BJ (cell line): ENCODE measurements at places on chromosomes 7 and 10.

GRCh38 chr10:29022513-29022912 lies 266.4 kb upstream of the LYZL1 start:
- DNase-seq, result no peak

DNA sequence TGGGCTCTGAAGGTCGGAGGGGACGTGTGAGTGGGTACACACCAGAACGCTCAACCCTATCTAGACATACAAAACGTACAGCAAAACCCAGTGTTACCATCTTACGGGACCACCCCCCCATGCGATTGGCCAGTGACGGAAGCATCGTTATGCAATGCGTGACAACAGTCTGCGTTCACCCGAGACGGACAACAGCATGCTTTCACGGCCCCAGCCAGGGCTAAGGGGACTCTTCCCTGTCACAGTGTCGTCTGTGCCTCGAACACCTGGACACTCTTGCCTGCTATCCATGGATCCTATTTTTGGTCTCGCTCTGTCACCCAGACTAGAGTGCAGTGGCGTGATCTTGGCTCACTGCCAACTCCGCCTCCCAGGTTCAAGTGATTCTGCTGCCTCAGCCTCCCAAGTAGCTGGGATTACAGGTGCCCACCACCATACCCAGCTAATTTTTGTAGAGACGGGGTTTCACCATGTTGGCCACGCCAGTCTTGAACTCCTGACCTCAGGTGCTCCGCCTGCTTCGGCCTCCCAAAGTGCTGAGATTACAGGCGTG lies 23.3 kb downstream of the DPYSL4 start:
- DNase-seq, result no peak

GRCh38 chr7:82410461-82410860 lies 33.1 kb downstream of the CACNA2D1 start:
- DNase-seq, result no peak

GRCh38 chr7:29989257-29989995 lies at the start of gene SCRN1:
Gene SCRN1, minus strand, starts transcription at chr7:29989801. Its CDS starts 20,734 bp downstream, at chr7:29969067.
- DNase-seq, result no peak

DNA sequence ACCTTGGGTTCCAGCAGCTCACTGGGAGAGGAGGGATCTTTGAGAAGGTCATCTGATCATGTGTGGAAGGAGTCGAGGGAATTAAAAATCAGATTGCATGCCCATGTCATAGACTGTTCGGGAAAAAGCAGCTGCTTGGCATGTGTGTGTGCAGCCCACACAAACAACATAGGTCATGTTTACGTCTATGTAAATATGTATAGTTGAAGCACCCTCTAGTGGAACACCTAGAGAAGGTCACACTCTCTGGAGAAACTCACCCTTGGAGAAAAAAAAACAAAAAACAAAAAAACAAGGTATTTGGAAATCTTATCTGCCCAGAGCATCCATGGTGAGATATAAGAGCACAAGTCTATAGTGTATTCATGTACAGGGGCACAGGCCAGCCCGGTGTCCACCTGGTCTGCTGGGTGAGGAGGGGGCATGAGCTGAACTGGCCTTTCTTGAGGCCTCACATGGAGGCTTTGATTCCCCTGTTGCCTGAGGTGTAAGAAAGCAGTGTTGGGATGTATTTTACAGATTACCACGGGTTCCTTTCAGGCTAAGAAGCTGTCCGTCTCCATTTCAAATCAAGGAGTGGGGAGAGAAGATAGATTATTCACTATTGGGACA lies 98.0 kb downstream of the NPY start:
- DNase-seq, result no peak

DNA sequence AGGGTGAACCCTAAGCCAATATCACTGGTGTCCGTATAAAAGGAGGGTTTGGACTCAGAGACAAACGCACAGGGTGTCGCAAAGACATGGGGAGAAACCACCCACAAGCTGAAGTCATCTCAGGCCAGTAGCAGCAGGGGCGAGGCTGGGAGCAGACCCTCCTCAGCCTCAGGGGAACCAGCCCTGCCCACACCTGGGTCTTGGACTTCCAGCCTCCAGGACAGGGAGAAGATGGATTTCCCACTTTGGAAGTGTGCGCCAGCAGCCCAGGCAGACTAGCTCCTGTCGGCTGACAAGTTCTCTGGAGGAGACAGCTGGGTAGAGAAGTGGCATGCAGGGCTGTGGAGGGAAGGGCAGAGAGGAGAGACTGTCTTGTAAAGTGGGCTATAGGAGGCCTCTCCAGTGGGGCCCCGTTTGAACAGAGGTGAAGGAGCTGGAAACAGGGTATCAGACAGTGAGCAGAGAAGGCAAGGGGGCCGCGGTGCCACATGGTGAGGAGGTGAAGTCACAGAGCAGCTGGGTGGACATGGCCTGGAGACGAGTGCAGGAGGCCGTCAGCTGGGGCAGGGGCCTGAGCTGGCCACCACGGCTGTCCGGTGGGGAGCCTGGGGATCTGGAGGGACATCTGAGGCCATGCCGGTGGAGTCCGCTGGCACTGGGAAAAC lies 475.6 kb downstream of the PTPRN2 start:
- DNase-seq, result no peak

GRCh38 chr7:94059746-94060145 lies 55.6 kb upstream of the BET1 start:
- DNase-seq, result no peak

DNA sequence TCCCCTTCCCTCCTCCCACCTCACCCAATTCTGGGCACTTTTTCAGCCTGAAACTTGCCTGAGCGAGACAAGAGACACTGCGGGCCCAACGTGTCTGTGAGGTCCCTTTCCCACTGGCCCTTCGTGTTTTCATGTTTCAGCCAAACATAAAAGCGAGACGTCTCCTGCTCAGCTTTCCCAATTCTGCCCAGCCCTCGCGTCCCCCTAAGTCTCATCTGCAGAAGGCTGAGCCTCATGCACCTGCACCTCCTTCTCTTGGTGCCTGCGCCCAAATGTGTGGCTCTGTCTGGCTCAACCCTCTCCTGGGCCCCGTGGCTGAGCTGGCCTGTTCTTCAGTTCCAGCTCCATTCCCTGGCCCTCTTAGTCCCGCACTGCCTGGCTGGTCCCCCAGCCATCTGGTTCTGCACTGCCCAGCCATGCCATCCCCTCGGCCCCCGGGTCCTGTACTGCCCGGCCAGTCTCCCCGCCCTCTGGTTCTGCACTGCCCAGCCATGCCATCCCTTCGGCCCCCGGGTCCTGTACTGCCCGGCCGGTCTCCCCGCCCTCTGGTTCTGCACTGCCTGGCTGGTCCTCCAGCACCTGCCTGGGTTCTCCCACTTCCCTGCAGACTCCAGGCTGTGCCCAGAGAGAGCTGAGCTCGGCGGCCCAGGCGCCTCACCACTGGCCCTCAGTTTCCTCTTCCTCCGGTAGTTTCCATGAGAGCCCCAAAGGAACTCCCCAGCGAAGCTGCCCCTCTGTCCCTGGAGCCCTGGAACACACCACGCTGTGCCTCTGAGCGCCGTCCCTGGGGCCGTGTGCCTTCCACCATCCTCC lies 224.1 kb downstream of the DNAJB6 start:
- DNase-seq, result no peak

DNA sequence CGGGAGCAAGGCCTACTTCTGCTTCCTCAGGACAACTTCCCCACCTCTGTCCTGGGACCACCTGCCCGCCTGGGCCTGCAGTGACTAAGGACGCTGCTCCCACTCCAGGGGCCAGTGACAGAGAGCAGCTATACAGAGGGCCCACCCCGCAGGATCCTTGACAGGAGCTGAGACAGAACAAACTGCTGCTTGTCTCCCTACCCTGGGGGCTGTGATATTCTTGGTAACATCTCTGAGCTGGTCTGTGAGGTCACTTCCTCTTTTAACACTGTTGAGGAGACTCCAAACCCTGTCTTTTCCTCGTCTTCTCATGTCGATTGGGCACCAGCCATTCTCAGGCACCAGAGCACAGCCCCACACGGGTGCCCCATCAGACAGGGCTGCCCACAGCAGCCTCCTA lies 6.9 kb upstream of the MRPS24 start:
- no peak for DNase-seq

DNA sequence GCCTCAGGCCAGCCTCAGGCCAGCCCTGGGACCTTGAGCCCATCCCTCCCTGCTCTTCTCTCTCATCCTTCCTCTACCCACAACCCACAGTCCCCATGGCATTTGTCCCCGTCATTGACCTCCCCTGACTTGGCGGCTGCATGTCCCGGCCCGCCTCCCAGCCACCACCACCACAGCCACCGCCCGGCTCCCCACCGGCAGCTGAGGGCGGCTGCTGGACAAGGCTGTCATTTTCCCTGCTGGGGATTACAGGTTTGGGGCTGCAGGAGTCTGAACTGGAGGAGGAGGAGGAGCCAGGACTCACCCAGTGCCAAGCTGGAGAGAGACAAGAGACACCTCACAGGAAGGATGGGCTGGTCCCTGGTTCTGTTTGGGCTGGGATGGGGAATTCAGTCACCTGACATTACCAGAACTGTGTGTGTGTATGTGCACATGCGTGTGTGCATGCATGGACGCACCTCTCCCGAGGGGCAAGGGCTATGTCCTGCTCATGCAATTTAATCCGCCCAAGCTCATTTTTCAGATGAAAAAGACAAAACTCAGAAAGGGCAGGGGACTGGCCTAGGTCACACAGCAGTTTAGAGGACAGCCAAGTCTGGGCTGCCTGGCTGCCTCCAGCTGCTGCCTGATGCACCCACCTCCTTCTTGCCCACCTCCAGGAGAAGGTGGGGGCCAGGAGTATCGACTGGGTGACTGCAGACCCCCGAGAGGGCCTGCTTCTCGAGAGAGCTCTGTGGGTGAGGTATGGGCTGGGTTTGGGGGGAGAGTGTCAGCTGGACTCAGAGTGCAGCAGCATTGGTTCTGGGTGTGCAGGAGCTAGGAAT lies 113.1 kb downstream of the ZMIZ1 start:
- DNase-seq, result no peak

DNA sequence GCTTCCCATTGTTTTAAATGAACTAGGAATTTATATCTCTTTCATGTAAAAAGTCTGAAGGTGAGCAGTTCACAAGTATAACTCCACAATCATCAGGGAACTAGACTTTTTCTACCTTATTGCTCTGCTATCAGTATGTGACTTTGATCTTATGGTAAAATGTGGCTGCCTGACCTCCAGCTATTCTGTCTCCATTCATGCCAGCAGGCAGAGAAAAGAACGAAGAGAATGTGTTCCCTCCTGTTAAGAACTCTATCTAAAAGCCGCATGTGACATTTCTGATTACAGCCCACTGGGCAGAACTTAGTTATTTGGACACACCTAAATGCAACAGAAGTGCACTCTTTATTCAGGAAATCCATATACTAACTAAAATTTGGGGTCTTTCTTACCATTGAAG lies 102.8 kb upstream of the MBL2 start:
- no peak for DNase-seq

DNA sequence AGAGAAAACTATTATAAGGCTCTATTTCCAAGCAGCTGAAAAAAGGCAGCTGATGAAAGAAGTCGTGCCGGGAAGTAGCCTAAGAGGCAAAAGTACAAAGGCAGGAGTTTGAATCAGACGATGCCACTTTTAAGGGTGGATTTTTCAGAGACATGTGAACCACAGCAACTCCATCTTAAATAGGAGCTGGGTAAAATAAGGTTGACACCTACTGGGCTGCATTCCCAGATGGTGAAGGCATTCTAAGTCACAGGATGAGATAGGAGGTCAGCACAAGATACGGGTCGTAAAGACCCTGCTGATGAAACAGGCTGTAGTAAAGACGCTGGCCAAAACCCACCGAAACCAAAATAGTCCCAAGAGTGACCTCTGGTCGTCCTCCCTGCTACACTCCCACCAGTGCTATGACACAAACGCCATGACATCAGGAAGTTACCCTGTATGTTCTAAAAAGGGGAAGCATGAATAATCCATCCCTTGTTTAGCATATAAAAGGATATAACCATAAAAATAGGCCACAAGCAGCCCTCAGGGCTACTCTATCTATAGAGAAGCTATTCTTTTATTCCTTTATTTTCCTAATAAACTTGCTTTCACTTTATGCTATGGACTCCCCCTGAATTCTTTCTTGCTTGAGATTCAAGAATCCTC lies 45.5 kb upstream of the PRSS1 start:
- no peak for DNase-seq

DNA sequence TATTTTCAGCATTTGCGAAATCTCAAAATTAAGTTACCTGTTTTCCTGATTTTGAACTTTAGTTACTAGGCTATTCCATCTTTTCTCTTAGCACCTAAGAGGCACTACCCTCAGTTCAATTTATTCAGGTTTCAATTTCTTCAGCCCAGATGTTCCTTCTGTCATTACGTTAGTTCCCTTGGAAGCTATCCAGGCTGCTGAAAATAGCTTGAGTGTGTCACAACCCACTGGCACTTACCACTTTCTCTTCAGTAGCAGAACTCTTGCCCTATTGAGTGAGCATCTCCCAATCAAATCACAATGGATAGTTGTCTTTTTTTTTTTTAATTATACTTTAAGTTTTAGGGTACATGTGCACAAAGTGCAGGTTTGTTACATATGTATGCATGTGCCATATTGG lies 332.7 kb upstream of the LRGUK start:
- no peak for DNase-seq

DNA sequence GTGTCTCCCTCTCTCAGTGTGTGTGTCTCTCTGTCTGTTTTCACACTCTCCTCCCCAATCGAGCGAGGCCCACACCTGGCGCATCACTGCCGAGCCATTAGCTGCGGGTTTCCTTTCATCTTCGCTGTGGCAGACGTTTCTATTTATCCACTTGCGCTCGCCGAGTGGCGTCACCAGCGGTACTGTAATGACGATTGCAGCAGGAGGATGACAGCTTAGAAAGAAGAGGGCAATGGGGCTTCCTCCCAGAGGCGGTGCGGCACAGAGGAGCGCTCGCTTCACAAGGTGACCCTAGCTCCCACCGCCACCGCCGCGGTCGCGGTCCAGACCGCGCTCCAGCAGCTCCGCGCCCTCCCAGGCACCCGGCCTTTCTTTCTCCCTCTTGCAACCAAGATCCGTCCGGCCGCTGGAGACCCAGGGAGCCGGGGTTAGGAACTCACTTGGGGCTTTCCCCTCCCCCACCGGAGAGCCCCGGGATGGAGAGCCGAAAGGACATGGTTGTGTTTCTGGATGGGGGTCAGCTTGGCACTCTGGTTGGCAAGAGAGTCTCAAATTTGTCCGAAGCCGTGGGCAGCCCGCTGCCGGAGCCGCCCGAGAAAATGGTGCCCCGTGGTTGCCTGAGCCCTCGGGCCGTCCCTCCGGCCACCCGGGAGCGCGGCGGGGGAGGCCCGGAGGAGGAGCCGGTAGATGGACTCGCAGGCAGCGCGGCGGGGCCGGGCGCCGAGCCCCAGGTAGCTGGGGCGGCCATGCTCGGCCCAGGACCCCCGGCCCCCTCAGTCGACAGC lies at the start of gene EVX1:
EVX1 (plus strand) TSS at position 248 of the 785 bp plus-strand sequence; CDS start at position 477, 229 bp downstream.
- no peak for DNase-seq
